ENCODE measurements at places on chromosomes 7 and 10.

GRCh38 chr7:2217716-2218443 lies 14.9 kb downstream of the MAD1L1 start:
- DNase-seq: no peak

DNA sequence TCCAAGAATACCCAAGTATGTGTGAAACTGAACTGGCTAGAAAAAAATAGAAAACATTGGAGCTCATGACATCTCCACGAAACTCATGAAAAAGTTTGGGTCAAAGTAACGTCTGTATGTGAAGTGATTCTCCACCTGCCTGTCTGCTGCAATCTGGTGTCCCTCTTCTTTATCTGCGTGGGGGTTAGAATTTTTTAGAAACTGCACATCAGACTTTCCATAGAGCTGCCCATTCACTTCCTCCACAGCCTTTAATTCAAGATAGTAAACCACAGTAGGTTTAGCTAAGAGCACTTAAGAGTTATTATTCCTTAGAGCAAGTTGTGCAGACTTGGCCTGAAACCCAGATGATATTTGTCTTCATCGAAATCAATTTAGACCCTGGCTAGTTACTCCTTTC lies 55.3 kb downstream of the SCIN start:
- DNase-seq: no peak

DNA sequence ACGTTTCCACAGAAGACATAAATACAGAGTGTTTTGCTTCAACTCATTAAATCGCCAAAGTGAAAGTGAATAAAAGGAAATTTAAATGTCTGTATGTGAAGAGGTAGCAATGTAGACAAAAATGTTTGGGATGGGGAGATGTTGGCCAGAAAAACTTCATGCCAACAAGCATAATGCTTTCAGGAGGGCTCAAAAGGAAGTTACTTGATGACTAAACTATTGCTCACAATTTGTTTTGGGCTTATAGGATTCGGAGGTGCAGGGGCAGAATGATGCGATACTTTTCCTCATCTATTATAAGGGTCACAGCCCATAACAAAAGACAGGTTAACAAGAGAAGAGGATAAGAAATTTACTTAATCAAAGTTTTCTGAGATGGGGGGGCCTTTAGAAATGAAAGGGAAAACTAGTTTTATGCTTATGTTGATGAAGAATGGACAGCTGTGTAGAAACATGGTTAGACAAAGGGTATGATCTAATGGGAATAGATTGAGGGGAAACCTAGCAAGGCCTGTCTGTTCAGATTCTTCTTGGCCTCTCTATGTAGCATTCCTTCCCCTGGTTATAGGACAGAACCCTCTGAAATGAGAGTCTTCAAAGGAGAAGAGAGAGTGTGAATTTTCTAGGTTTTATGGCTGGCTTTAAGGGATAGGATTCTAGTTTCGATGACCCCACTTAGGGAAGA lies 898.6 kb downstream of the LRMDA start:
- no peak for DNase-seq

DNA sequence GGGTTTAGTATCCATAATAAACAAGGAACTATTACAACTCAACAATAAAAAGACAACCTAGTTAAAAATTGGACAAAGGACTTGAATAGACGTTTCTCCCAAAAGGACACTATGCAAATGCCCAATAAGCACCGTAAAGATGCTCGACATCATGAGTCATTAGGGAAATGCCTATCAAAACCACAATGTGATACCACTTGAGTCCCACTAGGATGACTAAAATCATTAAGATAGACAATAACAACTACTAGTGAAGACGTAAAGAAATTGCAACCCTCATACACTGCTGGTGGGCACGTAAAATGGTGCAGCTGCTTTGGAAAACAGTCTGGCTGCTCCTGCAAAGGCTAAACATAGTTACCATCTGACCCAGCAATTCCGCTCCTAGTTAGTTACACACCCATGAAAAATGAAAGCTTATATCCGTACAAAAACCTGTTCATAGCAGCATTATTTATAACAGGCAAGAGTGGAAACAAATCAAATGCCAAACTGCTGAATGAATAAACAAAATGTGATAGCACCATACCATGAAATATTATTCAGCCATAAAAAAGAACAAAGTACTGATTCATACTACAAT lies 17.3 kb downstream of the CCDC3 start:
- no peak for DNase-seq

DNA sequence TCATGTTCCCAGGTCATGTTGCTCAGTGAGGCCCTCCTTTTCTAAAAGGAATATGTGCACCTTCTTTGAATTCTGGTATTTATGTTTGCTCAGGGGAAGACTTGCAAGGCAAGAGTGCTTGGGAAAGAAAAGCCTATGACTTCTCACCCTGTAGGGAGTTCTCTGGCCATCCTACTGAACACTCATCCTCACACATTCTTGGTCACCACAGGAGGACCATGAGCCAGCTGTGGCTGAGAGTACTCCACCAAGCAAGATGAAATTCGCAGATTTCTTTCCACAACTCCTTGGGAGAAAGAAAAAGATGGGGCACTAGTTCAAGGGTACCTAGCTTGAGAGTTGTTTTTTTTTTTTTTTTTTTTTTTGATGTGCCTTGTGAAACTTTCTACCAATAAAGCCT lies 179.6 kb downstream of the FZD1 start:
- no peak for DNase-seq

DNA sequence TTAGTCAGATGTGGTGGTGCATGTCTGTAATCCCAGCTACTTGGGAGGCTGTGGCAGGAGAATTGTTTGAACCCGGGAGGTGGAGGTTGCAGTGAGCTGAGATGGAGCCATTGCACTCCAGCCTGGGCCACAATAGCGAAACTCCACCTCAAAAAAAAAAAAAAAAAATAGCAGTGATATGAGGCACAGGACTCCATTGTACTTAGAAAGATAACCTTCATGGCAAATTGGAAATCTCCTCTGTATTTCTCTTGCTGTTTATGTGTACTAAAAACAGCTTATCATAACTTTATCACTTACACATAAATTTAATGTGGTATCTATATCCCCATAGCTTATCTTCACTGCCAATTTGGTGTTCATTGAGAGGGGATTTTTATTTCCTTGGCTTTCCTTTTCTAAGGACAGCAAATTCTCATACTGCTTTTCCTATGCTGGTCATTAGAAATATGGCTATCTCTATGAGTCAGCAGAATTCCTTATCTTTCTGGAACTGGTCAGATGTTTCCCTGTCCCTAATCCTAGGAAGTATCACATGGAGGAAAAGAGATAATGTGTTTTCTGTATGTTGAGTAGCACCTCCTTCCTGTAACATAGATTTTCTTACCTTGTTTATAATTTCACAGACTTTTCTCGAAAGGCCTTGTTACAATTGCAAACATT lies 40.6 kb upstream of the ZEB1 start:
- no peak for DNase-seq

DNA sequence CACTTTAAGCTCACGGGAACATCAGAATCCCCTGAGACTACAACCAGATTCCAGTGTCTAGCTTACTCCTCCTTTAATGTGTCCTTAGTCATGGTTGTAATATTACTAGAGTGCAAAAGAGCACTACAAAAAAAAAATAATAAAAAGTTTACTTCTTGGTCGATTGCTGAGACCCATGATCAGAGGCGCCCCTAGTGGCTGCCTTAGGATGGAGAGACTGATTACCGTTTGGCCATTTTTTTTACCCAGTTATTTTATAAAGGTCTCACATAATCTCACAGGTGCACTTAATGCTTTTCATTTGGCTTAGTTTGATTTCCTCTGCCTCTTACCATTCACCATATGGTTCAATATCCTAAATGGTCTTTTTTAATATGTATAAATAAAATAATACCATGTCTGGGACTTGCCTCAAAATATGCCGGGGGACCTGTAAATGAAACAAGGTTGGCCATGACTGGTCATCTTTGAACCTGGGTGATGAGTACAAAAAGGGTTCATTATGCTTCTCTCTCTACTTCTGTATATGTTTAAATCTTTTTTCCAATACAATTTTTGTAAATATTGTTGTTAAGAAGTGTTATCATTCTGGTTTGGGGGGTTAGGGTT lies 331.5 kb upstream of the NFE2L3 start:
- DNase-seq: no peak

DNA sequence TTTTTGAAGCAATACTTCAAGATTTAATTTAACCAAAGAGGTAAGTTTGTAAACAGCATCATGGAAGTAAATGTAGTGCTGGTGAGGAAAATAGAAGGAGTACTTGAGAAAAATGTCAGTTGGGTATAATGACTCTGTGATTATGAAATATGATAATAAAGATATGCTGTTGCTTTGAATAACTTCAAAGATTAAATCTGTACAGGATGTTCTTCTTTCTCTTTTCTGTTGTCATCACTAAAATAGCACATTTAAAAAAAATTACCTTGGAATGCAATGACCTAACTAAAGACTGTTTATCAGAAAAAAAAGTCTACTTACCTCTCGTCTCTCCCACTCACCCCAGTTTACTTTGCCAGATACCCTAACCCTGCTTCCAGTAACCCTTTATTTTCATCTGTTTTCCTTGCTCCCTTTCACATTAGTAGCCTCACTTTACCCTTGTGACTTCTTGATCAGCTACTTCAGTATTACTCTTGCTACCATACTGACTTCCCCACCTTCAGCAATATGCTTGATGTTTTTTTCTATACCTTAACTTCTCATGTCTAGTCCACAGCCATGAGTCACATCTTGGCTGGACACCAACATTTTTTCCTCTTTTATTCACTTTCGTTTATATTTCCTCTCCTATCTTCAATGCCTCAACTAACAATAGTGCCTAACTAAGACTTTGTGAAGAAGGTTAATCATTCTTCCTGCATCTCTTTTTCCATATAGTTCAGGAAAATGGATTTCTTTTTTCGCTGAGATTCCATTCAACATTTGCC lies 29.7 kb upstream of the TAS2R16 start:
- DNase-seq: no peak

DNA sequence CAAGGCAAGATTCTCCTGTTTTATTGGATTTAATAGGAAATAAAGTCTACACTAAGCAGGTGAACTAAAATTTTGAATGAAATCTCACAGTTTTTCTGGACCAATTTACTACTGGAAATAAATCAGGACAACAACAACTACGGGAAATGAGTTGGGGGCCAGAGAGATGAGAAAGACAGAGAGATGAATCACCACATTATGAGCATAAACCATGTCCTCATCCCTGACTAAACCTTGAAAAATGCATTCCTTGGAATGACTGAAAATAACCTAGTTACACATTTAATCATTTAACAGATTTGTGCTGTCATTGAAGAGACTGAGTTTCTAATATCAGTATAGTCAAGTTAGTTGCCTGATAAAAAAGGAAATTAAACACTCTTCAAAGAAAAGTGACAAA lies 608.4 kb upstream of the KCND2 start:
- DNase-seq: no peak

DNA sequence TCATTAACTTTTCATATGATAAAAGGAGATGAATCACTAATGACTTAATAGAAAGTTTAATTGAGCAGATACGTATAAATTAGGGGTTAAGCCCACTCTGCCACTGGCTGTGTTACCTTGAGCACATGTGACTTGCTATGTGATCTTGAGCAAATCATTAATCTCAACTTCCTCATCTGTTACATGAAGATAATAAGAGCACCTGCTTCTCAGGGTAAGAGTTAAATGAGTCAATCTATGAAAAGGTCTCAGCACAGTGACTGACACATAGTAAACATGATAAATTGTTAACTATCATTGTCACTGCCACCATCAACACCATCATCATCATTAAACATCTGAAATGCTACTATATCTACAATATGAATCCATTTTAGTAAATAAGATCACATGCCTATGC lies 110.8 kb downstream of the TPK1 start:
- no peak for DNase-seq

DNA sequence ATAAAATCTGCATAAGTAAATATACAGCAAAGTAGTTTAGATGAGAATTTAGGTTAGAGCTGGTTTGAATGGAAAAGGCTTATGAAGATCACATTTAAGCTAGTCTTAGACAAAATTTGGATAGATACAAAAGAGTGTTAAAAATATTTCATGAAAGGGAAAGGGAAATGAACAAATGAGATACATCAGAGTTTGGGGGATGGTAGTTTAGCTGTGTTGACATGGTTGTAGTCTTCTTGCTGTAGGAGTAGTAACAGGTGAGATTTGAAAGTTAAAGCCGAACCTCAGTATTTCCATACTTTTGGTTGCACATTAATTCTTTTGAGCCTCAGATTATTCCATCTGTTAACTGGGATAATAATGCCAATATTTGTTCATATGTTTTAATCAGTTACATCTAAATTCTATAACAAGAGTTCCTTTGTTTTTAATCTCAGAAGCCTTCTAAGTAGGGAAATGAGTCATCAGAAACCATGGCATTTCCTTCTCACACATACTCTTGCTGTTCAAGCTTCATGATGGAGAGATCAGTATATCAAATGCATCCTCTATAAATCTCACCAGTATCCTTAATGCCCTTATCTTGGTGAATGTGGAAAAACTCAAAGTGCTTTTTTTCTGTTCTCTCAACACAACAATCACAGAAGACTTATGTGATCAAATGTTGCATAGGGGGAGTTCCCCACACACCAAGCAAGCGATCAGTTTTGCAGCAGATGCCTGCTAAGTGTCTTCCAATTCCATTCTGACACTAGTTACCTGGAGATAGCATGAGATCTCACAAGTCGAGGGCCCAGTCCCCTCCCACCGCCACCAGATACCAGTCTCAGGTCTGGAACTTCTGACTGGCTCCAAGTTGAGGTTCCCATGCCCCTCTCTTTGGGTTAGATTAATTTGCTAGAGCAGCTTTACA lies 84.7 kb downstream of the MAPK8 start:
- DNase-seq: no peak

- DNase-seq: no peak
Observed at GRCh38 chr7:100676501-100677306, 3.2 kb downstream of the GNB2 start.

GRCh38 chr7:150425670-150426069 lies 24.8 kb upstream of the GIMAP8 start:
- no peak for DNase-seq

DNA sequence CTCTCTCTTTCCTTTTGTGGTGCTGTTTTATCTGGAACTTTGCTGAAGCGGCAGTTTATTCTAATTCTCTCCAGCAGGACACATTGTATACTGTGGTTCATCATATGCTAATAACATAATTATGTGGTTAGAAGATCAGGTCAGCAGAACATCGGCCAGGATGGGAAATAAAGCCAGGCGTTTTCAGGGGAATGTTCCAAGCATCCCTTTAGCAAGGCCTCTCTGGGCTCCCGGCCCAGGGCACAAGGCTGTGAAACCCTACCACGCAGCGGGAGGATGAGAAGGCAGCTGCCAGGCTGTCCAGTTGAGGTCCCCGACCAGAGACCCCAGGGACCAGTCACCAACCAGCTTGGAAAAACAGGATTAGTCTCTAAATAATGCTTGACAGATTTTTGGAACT lies 112.2 kb upstream of the GALNT17 start:
- no peak for DNase-seq
